ENCODE measurements at places on chromosomes 7 and 10.
A peak's percentile ranks its signal among the peaks of the same experiment; 100 is the strongest.

GRCh38 chr10:47287805-47288204 is 12.2 kb upstream of the GDF10 start:
- no peak for DNase-seq

DNA sequence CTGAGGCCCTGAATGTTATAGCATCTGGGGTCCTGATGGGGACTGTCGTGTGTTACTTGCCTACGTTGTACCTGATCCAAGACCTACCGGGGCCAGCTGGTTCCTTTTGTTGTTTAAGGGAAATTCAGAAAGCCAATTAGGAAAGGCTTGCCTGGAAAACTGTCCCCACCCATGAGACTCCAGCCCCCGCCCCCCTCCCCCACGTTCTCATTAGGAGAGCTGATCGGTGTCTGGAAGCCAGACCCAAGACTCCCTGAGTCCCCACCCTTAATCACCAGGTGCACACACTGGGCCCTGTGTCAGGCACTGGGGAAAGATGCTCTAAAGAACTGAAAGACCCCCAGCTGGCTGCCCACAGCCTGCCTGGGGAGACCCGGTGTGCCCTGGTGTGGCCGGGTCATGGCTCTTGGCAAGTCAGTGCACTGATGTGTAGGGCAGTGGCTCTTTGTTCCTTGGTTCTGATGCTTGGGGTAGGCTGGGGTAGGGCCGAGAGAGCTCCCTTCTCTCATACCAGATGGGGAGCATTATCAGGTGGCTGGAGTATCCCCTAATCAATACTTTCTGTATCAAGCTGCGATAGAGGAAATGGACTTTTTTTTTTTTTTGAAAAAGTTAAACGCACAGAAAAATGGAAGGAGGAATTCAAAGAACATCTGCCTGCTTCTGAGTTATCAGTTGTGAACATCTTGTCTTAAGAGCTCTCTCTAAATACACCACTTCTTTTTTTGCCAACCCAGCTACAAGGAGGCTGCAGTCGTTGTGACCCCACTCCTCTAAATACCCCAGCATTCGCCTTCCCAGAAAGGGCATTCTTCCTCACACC is 16.9 kb downstream of the TSPAN15 start:
- no peak for DNase-seq

- no peak for DNase-seq
These were observed 110.0 kb downstream of the TACC2 start for GRCh38 chr10:122098924-122099323.

DNA sequence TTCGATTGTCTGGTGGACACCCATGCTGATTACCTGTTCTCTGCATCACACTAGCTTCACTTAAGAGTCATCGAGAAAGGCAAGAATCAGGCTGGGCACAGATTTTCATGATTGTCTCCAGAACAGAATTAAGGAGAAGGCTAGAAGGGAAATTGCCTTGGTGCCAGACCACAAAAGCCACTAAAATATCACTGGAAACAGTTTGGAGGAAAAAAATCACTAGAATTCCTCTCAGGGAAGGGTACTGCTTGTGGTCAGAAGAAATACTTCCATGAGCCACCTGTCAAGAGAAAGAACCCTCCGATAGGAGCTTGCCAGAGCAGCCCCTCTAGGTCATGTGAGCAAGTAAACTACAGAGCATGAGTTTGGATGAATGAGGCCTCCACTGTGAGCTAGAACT is 269.3 kb upstream of the TEX47 start:
- DNase-seq = peak; percentile 69

- DNase-seq = no peak
These were observed 40.4 kb upstream of the VDAC2 start for GRCh38 chr10:75170215-75170614.

DNA sequence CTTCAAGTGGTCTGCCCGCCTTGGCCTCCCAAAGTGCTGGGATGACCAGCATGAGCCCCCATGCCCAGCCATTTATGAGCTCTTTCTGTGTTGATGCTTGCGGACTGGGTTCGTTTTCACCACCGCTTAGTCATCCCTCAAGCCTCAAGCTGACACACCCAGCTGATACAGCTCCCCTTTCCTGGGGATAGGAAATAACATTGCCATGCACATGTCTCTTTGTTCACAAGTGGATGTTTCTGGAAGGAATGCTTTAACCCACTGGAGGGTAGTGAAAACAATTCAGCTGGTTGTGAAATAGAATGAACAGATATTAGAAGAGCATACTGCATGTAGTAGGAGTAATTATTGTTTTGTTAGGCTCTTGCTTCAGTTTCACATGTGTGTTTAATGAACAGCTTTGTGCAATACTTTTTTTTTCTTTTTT is 8.5 kb upstream of the METTL27 start:
- peak; percentile 95 for DNase-seq

DNA sequence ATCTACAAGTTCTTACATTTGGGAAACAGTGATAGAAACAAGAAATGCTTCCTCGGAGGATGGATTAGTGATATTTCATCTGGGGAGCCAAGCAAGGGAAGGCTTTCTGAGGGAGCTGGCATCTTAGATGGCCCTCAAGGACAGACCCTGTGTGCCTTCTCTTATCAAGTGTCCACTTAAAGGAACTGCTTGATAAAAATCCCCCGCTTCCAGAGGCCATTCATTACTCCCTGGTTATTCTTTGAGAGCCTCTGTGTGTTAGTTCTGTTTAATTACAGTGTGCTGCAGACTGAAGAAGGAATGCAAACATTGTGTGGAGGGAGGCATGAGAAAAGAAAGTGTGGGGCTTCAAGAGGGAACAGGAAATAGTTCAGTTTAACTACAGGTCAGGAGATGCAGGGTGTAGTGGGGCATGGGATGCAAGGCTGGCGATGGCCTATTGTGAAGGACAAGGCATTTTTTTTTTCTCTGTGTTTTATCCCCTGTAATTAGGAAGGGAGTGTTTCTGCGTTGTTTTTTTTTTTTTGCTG is 145.4 kb downstream of the SNX10 start:
- no peak for DNase-seq

GRCh38 chr10:72039377-72039776 is 49.0 kb downstream of the SPOCK2 start:
- no peak for DNase-seq

GRCh38 chr7:140677496-140677895 is 4.8 kb downstream of the ADCK2 start:
- DNase-seq = no peak

DNA sequence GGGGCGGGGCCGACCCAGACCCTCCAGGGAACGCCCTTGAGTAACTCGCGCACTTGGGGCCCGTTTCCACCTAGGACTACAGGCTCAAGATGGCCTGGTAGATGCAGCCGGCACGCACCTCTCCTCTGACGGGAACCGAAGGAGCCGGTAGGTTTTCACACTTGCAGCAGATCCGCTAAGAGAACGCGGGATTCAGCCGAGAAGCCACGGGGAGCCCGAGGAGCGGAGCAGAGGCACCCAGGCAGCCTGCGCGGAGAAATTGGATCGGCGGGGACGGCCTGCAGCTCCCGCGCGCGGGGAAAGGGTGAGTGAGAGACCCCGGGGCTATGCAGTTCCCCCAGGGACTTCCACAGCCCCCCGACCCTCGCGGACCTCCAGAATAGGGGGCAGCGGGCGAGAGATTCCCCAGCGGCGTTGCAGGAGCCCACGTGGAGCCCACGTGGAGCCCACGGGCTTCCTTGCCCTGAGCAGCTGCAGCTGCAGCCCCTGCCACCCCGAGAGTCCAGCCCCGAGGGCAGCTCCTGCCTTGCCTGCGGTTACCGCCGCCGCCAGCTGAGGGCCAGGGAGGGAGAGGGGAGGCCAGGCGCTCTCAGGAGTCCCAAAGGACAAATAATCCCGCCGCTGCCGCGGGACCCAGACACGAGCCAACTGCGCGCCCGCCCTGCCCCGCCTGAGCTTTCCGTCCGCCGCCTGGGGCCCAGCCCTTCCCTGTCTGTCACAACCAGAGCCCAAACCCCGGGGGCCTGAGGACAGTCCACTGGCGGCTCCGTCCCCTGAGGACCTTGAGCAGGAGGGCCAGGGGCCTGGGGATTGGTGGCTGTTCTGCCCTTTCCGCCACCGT is 13.1 kb downstream of the IFT22 start:
- peak; percentile 62 for DNase-seq

GRCh38 chr10:88158526-88159122 is 295.2 kb downstream of the PTEN start:
- no peak for DNase-seq

DNA sequence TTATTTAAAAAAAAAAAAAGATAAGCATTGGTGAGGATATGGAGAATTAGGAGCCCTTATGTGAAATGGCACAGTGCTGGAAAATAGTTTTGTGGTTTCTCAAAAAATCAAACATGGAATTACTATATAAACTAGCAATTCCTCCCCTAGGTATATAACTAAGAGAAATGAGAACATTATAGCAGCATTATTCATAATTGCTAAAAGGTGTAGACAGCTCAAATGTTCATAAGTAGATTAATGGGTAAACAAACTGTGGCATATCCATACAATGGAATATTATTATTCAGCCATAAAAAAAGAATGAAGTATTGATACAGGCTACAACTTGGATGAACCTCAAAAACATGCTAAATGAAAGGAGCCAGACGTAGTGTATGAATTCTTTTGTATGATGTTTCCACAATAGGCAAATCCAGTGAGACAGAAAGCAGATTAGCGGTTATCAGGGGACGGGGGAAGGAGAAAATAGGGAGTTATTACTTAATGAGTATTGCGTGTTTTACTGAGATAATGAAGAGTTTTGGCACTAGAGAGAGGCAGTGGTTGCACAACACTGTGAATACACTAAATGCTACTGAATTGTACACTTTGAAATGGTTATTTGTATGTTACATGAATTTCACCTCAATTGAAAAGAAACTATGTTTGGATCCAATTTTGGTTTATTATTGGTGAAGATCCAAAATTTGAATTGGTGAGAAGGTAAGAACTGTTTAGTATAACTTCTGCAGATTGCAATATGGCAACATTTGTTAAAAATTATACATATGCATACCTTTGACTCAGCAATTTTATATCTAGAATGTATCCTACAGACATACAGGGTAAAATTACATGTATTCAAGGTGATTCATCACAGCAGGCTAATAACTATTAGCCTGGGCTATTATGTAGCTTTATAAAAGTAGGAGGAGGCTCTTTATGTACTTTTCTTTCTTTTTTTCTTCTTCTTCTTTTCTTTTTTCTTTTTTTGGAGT is 69.7 kb downstream of the VCL start:
- no peak for DNase-seq

GRCh38 chr10:59839576-59839975 is 66.8 kb downstream of the CCDC6 start:
- DNase-seq = peak; percentile 66

DNA sequence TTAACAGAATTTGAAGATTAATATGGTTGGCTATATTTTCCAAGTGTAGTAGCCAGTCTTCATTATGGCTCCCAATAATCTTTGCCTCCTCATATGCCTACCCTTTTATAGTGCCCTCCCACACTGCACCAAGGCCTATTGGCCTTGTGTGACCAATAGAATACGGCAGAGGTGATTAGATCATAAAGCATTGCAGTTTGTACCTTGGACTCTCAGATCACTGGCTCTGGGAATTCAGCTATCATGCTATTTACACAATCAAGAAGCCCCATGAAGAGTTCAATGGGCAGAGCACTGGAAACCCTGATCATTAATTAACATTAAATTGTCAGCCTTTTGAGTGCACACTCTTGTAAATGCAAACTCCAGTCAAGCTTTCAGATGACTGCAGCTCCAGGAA is 154.5 kb upstream of the MAGI2 start:
- DNase-seq = no peak

- peak; percentile 7 for DNase-seq
These were observed 27.1 kb upstream of the CD36 start for GRCh38 chr7:80611353-80611752.

DNA sequence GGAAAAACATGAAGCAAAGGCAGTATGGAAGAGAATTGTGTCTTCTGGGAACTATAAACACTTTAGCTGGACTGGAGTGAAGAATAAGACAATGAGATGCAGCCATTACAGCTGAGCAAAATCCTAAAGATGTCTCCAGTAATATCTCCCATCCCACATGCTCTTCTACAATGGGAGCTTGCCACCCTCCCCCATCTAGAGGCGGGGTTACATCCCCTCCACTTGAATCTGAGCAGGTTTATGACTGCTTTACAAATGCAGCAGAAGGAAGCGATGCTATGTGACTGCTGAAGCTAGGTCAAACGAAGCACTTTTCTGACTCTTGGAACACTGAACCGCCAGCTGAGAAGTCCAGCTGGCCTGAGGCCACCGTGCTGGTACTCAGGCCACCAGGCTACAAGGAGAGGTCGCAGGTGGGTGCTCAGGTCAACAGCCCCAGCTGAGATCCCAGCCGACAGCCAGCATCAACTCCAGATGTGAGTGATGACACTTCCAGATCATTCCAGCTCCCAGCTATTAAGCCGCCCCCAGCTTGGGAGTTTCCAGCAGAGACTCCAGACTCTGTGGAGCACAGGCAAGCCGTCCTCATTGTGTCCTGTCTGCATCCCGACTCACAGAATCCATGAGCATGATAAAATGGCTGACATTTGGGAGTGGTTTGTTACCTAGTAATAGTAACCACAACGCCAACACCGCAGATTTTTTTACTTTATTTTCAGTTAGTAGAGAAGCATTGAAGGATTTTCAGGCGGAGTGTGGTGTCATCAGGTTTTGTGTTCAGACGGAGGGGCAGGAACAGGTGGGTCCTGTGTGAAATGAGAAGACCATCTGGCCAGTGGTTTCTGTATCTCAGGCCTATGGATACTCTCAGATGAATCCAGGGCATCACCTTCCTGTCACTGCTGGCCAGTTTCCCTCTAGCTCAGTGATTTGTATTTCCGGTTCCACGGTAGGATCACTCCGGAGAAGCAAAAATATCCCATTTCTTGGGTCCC is 89.3 kb downstream of the NPY start:
- no peak for DNase-seq

GRCh38 chr10:33494694-33495265 is 160.3 kb upstream of the NRP1 start:
- DNase-seq = no peak

DNA sequence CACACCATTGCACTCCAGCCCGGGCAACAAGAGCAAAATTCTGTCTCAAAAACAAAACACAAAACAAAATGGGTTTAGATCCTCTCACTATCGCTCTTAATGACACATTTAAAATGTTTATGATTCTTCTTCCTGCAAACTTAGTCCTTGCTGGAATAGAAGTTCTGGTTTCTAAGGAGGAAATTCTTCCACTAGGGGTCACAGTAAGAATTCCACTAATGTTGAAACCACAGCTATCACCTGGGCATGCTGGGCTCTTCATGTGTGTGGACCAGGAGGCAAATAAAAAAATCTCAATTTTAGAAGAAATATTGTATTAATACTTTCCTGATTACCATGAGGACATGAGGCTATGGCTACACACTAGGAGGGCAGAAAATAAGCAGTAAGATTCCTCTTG is 915.8 kb downstream of the TYW1 start:
- DNase-seq = no peak

- peak; percentile 25 for DNase-seq
These were observed 303.5 kb downstream of the PAXIP1 start for GRCh38 chr7:154699417-154699816.

GRCh38 chr10:74558403-74558802 is 268.0 kb upstream of the KAT6B start:
- DNase-seq = peak; percentile 31

GRCh38 chr7:68078157-68078710 is 1081.6 kb downstream of the TYW1 start:
- DNase-seq = no peak
